Muscle of leg (tissue), 16 donors: ENCODE measurements at places on chromosomes 2 and 18. TPM values are rescaled to one million over a fixed set of nuclear protein-coding genes. Genes with fewer than 3 reads are reported as not detected.

Gene MYO5B
- total RNA-seq, result 0.98 TPM

Gene MIB1
- 58.9 TPM for total RNA-seq

Gene DTNA
- total RNA-seq, result 74.7 TPM

Gene SLC8A1
- total RNA-seq, result 36.8 TPM

Gene STPG4
- total RNA-seq, result 0.22 TPM

Gene TUBA4B
- total RNA-seq, result 0.04 TPM

Gene REG1B
- total RNA-seq, result not detected

Gene SLC14A1
- 1.3 TPM for total RNA-seq

Gene LAMA1
- 6.4 TPM for total RNA-seq

Gene KIAA2012
- 0.31 TPM for total RNA-seq

Gene RAPH1
- total RNA-seq, result 32.7 TPM

Gene MRPL30
- total RNA-seq, result 33.4 TPM

Gene LYPD1
- 6.1 TPM for total RNA-seq

Gene HYCC2
- total RNA-seq, result 7.8 TPM

Gene ATP8B1
- total RNA-seq, result 5.2 TPM

Gene CHN1
- total RNA-seq, result 11.2 TPM

Gene PARD3B
- 15.3 TPM for total RNA-seq

Gene AQP12B
- not detected for total RNA-seq

Gene PID1
- 27.4 TPM for total RNA-seq

Gene SKA1
- total RNA-seq, result 4.4 TPM

Gene EXOC6B
- 13.3 TPM for total RNA-seq

Gene FOXI3
- total RNA-seq, result not detected

Gene SERTAD2
- 11.0 TPM for total RNA-seq

Gene GPR45
- total RNA-seq, result not detected

Gene CACNB4
- 7.2 TPM for total RNA-seq

Gene TCF23
- total RNA-seq, result 0.35 TPM

Gene BMP10
- not detected for total RNA-seq

Gene ABCG8
- total RNA-seq, result not detected

Gene UNC80
- total RNA-seq, result 2.0 TPM

Gene EVX2
- 0.18 TPM for total RNA-seq

Gene AMER3
- 0.09 TPM for total RNA-seq

Gene TBC1D8
- total RNA-seq, result 21.5 TPM

Gene PAIP2B
- 5.9 TPM for total RNA-seq

Gene ABCB11
- total RNA-seq, result 0.04 TPM

Gene BOK
- 35.3 TPM for total RNA-seq

Gene MYO1B
- total RNA-seq, result 94.1 TPM

Gene VWA3B
- total RNA-seq, result 0.13 TPM

Gene C2orf15
- total RNA-seq, result 0.04 TPM

Gene EGR4
- total RNA-seq, result not detected

Gene SPATS2L
- total RNA-seq, result 144 TPM

Gene CDK15
- 1.1 TPM for total RNA-seq

Gene LDLRAD4
- total RNA-seq, result 20.8 TPM

Gene SLC4A3
- total RNA-seq, result 5.5 TPM
